Stimulated activated naive B cell treated with anti-CD40 and anti-IgM and Interleukin-4, amounts not matched to agents 10 μg/mL and 1 μg/mL and 100 μg/mL, for 72 hours (primary cell): ENCODE measurements at places on chromosomes 12 and 14.

DNA sequence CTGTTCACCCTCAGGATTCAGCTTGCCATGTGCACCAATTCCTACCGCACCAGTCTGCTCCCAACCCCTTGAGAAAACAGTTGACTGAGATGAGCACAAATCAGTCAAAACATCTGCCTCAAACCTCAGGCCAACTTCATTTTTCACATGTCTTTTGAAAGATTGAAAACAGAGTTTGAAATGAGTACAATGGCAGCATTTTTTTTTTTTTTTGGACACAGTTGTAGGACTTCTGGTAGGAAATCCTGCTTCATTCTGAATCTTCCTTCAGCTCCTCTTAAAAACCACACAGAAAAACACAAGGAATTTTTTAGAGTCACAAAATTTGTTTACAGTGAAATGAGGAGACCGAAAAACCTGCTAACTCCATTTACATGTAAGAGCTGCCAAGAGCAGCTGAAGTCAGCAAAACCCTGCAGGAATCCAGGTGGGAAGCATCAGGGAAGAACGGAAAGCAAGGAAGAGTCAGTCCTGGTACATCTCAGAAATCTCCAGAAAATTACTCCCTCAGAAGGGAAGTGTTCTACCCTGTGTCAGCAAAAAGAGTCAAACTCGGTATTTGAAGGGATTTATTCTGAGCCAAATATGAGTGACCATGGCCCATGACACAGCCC is 100.3 kb upstream of the TMTC1 start:
- no peak for DNase-seq

- DNase-seq, result no peak
Observed at GRCh38 chr14:56219666-56220413, 101.6 kb downstream of the PELI2 start.

- DNase-seq, result no peak
Observed at GRCh38 chr14:31360919-31361662, 59.3 kb downstream of the HEATR5A start.

DNA sequence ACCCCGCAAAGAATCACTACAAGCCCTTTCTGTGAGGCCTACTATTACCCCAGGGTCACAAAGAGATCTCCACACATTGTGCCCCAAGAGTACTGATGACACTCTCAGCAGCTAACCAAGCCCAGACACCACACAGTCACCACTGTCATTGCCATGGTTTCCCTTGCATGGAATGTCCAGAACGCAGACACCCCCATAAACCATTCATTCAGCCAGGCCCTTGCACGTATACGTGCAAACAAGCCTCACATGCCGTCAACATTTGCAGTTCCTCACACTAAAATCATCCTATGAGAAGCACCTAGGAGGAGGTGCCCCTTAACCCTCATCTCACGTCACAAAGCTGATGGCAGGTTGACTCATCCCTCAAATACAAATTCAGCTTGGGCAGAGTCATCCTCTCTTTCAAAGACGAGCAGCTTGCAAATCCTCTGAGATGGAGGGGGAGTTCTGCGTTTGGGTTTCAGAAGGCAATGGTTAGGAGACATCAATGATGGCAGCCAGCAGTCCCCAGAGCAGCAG is 17.1 kb upstream of the KRT77 start:
- DNase-seq, result no peak

- no peak for DNase-seq
Observed at GRCh38 chr14:21539189-21539940, 13.2 kb upstream of the SALL2 start.

GRCh38 chr12:109952873-109953272 is 43.3 kb downstream of the GIT2 start:
- no peak for DNase-seq

DNA sequence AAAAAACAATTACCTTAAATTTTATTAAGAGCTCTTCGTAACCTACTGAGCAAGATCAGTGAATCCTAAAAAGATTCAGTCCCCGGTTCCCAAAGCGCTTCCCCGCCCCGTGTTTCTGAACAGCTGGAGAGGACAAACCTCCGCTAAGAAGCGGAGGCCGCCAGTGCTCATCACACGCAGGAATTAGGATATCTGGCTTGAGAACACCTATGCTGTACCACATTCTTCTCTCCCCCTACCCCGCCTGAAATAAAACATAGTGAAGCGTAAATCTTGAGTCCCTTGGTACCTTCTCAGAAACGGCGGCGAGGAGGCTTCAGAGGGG is 774 bp upstream of the WDR20 start:
- no peak for DNase-seq

DNA sequence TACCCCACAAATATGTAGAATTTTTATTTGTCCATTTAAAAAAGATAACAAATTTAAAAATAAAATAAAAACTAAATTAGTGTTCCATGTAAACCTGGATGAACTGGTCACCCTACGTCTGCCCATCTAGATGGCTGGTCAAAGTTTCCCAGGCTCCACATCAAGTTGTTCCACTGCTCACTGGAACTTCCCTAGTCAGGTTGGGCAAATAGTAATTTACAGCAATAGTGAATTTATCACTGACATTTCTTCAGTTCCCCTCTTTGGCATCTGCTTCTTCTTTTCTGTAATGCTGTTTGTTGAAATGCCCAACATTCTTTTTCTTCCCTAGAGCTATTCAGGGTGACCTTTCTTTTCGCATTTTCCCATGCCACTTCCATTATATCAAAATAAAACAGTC is 272.7 kb upstream of the BTG1 start:
- DNase-seq, result no peak

- DNase-seq, result peak; percentile 24
Observed at GRCh38 chr12:101001669-101002068, 207.1 kb downstream of the ANO4 start.

- DNase-seq, result no peak
Observed at GRCh38 chr12:25243680-25243990, 7.1 kb downstream of the KRAS start.

DNA sequence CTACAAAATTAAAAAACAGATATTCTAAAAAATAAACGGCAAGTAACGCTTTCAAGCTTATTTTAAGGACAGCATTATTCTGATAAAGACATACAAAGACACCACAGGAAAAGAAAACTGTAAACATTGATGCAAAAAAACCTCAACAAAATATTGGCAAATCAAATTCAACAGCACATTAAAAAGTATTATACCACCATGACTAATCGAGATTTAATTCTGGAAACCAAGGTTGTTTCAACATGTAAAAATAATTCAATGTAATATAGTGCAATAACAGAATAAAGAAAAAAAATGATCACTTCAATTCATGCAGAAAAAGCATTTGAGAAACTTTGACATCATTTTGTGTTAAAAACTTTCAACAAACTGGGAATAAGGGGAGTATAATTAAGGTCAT is 1323.2 kb downstream of the FSCB start:
- no peak for DNase-seq

GRCh38 chr12:85996280-85996679 is 122.2 kb downstream of the NTS start:
- DNase-seq, result no peak

DNA sequence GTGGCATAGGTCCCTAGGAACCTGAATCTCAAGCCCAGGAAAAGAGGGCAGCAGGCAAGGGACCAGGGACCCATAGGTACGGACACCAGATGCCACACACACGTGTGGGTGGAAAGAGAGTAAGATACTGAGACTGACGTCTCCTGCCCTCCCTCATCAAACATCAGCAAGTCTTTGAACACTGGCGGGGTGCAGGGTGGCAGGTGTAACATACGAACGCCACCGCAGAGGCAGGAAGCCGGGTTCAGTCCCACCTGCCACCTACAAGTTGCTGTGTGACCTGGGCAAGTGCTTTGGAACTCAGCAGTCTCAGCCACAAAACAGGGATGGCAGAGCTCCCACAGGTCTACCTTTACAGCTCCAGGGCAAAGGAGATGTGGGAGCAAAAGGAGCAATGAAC is 11.1 kb downstream of the ACTN1 start:
- no peak for DNase-seq

DNA sequence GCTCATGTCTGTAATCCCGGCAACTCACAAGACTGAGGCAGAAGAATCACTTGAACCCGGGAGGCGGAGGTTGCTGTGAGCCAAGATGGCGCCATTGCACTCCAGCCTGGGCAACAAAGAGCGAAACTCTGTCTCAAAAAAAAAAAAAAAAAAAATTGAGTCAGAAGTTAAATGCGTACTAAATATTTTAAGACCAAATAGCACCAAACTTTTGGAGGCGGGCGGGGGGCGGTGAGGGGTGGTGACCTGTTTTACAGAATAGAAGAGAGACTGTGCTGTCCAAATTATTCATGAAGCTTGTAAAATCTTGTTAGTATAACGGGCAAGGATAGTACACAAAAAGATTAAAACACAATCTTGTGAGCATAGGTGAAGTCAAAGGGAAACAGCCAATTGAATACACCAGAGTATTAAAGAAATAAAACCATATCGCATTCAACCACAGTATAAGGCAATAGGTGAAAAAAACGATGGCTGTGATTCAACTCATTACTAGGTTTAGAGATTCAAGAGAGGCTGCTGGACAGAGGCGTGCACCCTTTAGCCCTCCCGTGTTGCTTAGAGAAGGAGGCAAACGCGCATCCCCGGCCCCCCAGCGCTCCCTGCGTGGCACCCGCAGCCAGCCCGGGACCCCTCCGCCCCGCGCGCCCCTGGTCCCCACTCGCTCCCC is 571 bp downstream of the ZNF891 start:
- DNase-seq, result no peak

- no peak for DNase-seq
Observed at GRCh38 chr12:99026332-99027054, 381.4 kb downstream of the APAF1 start.

DNA sequence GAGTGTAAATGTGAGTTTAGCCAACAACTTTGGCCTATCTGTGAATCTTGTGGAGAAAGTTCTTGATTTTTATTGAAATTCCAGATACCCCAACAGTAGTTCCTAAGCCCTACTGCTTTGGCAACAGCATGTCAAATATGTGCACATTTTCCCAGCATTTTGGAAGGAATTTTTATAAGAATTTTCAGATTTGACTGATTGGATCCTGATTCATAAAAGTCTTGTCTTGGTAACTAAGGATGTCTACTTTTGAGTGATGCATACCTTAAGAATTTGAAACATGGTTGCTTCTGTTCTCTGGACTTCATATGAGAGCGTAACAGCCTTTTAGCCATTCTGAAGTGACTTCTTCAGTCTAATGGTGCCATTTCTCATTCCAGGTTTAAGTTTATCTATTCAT is 106.7 kb downstream of the ANO4 start:
- DNase-seq, result no peak

DNA sequence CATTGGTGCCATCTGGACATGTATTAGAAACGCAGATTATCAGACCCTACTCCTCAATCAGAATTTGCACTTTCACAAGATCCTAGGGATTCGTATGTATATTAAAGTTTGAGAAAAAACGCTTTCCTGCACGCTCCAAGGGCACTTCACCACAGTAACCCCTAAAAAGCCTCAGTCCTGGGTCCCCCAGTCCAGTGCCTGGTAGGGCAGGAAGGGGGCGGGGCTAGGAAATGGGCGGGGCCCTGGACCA is 369 bp downstream of the DEPDC4 start:
- DNase-seq, result no peak

DNA sequence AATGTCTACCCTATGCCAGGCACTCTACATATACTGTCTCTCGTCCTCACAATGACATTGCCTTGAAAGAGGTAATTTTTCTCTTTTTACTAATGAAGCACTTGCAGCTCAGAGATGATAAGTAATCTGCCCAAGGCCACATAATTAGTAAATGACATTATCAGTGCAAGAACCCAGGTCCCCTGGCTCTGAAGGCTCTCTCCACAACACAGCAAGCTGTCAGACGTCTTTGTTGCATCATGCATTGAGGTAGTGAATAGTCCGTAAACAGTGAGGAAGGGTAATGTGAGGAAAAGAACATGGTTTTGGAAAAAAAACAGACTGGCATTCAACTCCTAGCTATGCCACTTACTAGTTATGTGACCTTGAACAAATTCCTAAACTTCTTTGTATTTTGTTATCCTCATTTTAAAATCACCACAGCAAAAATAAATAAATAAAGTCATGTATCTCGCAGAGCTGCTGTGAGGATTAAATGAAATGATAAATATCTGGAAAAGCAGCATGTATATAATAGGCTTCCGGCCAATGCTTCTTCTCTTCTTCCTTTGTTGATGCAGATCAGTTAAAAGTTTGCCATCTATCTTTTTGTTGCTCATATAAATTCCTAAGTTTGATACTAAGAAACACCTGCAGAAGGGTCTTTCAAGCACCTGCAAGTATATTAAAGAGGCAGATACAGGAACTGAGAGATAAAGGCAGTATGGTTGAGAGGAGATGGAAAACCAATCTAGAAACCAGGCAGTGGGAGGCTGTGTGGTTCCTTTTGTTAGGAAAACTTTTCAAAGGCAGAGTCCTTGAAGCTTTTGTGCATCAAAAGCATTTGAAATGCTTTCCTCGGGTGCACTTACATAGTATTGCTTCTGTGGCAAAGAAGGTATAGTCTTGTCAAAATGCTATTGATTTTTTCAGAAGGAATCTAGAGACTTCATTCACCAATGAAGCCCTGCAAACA is 82.8 kb downstream of the BTG1 start:
- no peak for DNase-seq

GRCh38 chr12:2832550-2833127 is 2.2 kb downstream of the NRIP2 start:
- no peak for DNase-seq

GRCh38 chr14:90552465-90553297 is 155.9 kb downstream of the CALM1 start:
- no peak for DNase-seq

DNA sequence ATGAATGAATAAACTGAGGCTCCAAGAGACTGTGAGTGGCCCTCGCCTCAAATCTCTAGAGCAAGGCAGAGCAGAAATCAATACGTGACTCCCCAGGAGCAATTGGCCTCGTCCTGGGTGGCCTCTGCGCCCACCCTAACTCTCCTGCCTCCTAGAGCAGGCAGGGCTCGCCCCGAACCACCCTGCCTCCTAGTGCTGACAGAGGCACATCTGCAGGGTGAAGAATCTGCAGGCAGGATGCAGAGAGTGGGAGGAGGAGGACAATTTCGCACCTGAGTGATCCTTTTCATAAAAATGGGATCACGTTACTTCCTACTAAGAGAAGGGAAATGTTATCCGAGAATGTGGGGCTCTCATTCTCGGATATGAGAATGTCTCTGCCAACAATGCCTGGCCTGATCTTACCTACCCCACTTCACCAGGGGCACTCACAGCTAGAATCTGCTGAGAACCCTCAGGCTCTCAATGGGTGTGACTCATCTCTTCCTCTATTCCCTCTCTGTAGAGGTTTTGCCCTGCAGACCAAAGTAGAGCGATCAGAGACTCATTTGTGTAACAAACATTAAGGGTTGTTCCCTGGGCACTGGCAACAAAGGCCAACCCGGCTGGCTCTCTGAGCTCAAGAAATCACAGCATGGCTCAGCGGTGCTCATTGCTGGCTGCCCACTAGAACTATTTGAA is 61.7 kb upstream of the BCL2L14 start:
- DNase-seq, result peak; percentile 65

GRCh38 chr12:124837958-124838803 is 25.5 kb downstream of the SCARB1 start:
- no peak for DNase-seq

DNA sequence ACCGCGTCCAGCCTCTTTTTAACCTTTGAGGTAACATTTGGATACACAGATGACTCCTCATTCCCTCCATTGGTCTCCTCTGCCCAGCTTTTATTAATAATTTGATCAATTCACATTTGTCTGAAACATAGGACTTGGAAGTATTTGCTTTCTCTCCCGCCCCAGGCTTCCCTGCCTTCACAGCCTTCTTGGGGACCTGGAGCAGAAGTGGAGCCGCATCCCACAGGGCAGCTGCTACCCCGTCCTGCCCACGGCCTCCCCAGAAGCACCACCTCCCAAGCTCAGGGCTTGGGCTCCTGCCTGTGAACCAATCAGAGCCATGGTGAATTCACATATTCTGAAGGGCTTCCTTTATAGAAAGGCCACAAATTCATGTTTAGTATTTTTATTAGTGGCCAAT is 97.6 kb downstream of the PIWIL1 start:
- no peak for DNase-seq

GRCh38 chr12:84877340-84877739 is 35.3 kb downstream of the SLC6A15 start:
- no peak for DNase-seq
